ENCODE measurements at places on chromosomes 11 and 22.

DNA sequence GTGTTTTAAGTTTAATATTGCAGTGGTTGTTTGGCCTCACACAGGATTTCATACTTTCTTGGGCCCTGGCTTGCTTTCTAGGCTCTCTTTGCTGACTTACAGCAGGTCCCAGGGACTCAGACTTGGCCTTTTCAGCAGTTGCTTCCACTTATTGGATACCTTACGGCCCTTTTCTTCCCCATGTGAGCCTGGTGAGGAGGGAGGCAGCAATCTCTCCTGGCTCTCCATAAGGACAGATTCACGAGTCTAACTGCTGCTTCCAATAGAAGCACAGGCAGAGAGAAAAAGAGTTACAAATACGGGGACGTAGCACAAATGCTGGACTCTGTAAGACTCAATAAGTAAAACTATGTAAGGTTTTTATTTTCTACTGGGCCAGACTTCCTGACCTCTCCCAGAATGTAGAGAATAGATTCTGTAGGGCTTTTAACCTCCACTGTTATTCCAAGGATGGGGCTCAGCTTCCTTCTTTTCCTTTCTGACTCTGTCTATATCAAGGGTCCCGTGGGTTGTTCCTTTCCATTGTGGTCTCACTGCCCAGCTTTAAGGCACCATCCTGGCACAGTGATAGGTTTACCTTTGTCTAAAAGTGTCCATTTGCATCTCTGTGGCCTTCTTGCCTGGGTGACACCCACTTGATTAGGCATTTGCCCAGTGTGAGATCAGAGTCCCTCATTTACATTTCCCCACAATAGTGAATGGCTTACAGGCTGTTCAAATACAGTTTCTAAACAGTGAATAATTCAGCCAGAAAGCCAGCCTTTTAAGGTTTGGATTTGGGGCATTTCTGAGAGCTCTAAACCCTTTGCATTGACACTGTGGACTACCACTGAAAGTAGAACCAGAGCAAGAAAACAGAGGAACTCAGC lies 92.8 kb downstream of the RASSF10 start:
- no peak for DNase-seq

DNA sequence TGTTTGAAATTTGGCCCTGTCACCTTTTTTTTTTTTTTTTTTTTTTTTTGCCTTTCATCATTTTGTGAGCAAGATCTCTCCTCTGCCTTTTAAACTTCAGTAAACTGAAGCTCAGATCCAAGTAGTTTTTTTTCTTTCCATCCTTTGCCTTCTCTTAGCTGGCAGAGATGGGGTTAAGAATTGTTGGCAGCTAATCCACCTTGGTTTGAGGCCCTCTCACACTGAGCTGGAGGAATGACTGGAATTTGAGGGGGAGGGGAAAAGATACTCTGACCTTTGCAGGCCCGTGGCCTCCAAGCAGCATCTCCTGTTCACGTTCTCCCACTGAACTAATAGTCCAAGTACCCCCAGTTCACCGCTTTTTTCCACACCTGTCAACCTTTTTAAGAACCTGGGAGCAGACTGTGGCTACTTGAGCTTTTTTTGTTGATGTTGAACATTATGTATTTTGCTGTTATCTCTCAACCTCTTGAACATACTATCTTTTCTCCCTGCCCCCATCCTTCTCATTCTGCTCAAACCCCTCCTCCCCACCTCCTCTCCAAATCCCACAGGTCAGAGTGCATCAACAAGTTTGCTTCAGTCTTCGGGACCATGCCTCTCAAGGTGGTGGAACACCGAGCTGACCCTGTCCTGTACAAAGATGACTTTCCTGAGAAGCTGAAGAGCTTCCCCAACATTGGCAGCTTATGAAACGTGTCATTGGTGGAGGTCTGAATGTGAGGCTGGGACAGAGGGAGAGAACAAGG lies 66.2 kb downstream of the ALX4 start:
- peak; percentile 27 for DNase-seq

GRCh38 chr11:23778971-23779370 lies 717.9 kb upstream of the LUZP2 start:
- no peak for DNase-seq

- DNase-seq: no peak
Measured at GRCh38 chr11:8108421-8108820, 27.4 kb downstream of the TUB start.

DNA sequence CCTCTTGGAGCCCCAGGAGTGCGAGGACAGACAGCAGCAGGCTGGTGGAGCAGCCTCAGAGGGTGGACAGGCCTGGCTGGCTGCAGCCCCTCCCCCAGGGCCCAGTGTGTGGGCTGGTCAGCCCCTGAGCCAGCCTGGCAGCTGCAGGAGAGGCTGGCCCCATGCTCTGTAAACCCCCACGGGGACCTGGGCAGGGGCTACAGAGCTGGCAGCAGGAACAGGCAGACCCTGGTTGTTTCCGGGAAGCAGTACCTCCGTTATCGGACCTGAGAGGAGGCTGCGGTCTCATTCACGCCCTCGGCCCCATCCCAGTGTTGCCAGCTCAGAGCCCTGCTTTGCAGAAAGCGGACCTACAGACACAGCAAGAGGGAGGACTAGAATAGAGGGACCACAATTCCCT lies 38.5 kb upstream of the COMT start:
- DNase-seq: no peak

All from left renal pelvis (tissue), 4 donors.